ENCODE measurements at places on chromosomes 12 and 14.

GRCh38 chr14:80618751-80619329, 322.7 kb downstream of the CEP128 start:
- DNase-seq, result no peak

DNA sequence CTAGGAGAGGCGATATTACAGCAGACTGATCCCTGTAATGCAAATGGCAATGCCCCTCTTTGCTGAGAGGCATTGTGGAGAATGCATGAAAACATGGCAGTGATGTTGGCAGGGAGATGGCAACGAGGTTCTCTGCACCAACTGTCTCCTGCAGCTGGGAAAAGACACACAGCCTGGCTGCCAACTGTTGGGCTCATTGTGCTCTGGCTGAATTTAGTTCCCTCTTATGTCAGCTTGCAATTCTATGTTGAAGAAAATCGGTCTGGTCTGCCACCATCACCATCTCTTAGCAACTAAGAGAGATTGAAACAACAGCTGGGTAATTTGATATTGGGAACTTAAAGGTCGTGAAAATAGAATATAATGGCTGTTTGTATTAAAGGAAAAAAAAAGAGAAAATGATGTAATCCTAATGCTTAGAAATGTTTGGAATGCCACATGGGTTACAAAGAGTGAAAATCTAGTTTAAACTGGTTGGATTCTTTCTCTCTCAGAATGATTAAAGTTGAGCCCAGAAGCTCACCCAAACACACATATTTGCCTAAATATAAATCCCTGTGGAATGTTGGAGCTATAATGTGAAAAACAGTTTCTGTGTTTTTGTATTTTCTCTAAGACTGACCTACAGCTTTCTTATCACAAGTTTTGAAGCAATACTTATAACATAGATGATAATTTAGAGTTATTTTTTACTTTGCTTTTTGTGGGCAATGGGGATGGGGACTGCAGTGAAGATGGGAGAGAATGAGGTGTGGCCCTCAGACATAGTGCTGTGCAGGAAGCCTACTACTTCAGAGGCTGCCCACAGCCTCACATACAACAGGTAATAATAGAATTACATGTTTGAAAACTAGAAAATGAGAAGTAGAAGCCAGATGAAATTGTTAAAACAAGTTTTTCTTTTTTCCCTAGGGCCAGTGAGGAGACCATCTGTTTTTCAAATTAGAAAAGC, 143.7 kb downstream of the AKAP6 start:
- no peak for DNase-seq

DNA sequence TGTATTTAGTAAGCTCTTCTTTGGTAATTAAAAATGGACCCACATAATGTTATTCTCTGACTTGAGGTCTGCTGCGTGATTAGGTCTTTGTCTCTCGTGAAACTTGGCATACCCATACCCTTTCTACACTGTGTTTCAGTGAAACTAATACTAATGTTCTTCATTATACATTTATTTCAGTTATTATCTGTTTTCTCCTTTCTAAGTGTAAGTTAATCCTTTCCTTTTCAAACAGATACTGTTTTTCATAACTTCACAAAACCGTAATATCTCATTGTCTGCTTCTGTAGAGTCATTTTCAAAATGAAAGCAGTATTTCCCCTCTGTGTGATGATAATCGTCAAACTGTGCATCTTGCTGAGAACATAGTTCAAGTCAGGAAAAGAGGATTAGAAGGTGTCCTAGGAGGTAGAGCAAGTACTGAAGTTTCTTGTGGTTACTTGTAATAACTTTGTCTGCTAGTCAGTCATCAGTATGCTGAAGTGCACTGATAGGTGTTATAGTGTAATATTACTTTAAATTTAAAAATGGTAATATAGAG, 15.9 kb downstream of the PYROXD1 start:
- DNase-seq, result no peak

DNA sequence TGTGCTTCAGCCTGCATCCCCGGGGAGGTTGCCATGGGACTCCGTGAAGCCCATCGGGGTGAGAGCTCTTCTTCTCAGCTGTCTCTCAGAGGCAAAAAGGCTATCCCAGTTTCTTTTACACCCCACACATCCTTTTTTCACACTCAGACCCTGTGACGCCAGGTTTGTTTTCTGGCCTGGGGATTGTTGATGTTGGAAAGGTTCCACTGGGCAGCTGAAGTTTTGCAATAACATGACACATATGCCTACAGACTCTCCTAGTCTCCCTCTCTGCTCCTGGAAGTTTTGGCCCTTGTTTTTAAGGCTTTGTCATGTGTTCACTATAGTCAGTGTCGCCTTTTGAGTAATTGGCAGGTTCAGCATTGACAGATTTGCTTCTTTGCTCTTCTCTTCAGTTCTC, 118.6 kb downstream of the SMOC1 start:
- DNase-seq, result no peak

- no peak for DNase-seq
Observed at GRCh38 chr12:619346-619745, 43.9 kb downstream of the NINJ2 start.

- no peak for DNase-seq
Observed at GRCh38 chr12:75936515-75937440, 94.8 kb downstream of the PHLDA1 start.

DNA sequence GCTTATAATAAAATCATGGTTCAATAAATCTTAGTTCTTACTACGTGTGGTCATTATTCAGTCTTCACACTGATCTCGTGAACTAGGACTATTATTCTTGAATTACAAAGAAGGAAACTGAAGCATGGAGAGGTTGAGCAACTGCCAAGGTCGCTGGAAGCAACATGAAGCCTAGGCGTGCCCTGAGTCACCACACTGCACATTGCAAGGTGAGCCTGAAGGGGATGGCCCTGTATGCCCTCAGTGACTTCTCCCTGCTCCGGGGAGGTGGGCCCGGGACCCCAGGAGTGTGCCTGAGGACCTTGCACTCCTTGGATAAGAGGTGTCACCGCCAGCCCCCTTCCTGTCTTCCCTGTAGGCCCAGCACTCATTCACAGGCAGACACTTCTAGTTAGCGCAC, 161.6 kb downstream of the CACNA1C start:
- DNase-seq, result no peak

GRCh38 chr12:84637926-84638325, 274.7 kb downstream of the SLC6A15 start:
- no peak for DNase-seq

GRCh38 chr12:53211476-53212381, 4.7 kb upstream of the ITGB7 start:
- DNase-seq, result no peak

- DNase-seq, result no peak
Observed at GRCh38 chr14:75174066-75174465, 2.3 kb downstream of the TMED10 start.

DNA sequence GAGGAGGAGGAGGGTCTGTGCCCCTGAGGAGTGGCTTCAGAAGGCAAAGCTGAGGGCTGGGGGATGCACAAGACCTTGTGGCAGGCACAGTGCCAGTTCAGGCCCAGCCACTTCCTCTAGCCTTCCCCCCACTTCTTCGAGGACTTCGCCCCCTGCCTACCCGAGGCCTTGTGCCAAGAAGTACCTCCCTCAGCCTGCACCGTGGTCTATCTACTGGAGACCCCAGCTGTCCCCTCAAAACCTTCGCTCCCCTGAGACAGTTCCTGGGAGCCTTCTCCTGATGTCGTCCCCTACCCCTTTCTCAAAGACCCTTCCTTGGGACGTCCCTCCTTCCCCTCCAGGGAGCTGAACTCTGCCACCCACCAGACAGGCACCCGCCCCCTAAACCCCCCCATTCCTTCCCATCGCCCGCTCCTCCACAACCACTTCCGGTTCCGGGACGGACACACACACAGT, 604 bp downstream of the ZNF384 start:
- no peak for DNase-seq

- no peak for DNase-seq
Observed at GRCh38 chr12:88237954-88238353, 95.8 kb downstream of the TMTC3 start.

DNA sequence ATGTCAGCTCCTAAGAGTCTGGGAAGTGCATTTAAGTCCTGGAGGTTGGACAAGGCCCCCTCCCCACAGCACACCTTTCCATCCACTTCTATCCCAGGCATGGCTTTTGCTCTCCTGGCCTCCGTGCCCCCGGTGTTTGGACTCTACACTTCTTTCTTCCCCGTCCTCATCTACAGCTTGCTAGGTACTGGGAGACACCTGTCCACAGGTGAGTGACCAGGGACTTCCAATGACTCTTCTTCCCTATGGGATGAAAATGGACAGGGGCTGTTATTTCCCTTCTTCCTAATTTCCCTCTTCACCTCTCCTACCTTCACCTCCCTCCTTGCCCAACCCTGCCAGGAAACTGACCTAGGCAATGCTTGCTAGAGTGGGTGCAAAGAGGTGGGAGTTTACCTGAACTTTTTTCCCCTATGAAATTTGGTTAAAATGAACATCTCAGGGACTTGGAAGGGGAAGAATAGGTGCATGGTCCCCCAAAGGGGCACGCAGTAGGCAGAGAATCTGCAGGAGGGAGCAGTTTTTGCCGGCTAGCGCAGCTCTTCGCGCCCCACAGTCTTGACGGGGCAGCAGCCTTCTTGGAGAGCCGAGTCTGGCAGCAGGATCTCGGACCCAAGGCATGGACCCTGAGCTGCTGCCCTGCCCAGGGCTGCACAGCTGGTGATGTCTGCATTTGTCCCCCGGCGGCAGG, 9.2 kb downstream of the ARHGEF25 start:
- no peak for DNase-seq

GRCh38 chr14:74195623-74196022, 43.6 kb upstream of the VSX2 start:
- no peak for DNase-seq

GRCh38 chr12:124381456-124382296, 86.8 kb downstream of the RFLNA start:
- no peak for DNase-seq

DNA sequence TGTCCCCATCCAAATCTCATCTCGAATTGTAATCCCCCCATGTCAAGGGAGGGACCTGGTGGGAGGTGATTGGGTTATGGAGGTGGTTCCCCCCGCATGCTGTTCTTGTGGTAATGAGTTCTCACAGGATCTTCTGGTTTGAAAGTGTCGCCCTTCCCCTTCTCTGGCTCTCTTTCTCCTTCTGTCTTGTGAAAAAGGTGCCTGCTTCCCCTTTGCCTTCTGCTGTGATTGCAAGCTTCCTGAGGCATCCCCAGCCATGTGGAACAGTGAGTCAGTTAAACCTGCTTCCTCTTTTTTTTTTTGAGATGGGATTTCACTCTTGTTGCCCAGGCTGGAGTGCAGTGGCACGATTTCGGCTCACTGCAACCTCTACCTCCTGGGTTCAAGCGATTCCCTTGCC, 104.0 kb downstream of the CCDC91 start:
- no peak for DNase-seq

DNA sequence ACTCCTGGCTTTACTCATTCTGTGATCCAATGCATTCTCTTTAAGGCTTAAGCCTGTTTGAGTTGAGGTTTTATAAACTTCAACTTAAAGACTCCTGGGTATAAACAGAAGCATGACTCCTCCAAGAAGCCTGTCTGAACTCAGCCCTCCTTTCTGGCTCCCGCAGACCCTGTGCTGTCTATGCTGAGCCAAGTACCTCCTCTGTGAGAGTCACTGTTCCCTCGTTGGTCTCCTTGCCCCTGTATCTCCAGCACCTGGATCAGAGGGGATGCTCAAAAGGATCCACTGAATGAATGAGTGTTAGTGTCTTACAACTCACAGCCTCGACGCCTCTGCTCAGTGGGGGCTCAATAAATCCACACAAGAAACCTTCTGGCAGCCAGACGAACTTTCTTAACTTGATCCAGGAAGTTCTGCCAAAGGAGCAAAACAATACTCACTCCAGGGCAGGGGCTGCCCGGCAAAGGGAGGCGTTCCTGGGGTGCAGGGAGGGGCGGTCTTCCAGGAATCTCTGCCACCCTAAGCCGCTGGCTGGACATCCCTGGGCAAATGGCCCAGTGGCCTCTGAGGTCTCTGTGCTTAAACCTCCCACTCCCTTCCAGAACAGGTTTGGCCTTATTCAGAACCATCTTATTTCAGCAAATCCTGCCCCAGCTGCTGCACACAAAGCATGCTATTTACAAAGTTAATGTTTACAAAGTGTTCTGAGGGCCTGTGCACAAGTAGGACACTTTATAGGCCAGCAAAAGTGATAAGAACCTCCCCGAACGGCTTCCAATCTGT, 32.9 kb downstream of the MAP1LC3B2 start:
- DNase-seq, result no peak

DNA sequence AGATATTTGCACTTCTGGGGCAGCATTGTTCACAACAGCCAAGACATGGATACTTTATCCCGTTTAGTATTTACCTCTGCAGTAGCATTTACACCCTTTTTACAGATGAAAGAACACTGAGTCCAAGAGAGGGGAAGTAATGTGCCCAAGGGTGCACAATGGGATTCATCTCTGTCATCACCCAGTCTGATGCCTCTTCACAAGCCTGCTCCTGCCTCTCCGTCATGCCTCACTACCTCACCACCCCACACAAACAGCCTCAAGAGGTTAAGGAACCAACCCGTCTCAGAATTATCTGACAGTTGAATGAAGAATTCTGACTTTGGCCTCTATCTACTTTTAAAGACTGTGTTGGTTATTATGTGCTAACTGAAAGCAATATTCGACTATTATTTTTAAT, 368.4 kb downstream of the ATP23 start:
- DNase-seq, result no peak

DNA sequence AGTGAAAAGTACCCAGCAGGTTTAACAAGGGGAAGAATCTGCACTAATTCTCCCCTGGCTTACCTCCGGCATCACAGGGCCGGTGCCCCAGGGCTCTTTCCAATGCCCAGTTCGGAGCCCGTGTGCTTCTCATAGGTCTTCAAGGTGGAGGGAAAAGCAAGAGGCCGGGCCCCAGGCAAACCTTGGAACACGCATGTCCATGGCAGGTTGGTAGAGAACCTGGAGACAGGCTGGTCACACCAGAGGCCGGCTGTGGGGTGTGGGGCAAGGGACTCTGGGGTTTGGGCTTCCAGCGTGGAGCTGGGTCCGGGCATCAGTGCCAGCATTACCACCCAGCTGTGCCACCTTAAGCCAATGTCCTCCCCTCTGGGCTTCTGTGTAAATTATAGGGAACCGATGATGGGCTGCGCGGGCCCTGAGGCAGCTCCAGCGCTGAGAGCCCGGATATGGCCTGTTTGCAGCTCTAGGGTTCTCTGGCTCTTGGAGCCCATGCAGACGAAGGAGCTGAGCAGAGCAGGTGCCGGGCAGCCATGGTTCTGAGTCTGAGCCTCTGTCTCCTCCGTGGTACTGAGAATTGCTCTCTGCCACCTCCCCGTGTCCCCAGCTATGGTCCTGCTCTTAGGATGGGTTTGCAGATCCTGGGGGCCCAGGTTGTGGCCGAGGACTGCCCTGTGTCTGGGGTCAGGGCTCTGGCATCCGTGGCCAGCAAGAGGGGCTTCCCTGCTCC, 197.0 kb upstream of the C14orf180 start:
- DNase-seq, result no peak

Data from NCI-H345 (cell line).